ENCODE measurements at places on chromosomes 16 and 17.

GRCh38 chr17:36931096-36931696, 6.1 kb upstream of the LHX1 start:
- no peak for DNase-seq

GRCh38 chr16:56520251-56520577, 390 bp upstream of the BBS2 start:
- no peak for DNase-seq

GRCh38 chr16:50268352-50268751, 2.0 kb downstream of the ADCY7 start:
- no peak for DNase-seq

DNA sequence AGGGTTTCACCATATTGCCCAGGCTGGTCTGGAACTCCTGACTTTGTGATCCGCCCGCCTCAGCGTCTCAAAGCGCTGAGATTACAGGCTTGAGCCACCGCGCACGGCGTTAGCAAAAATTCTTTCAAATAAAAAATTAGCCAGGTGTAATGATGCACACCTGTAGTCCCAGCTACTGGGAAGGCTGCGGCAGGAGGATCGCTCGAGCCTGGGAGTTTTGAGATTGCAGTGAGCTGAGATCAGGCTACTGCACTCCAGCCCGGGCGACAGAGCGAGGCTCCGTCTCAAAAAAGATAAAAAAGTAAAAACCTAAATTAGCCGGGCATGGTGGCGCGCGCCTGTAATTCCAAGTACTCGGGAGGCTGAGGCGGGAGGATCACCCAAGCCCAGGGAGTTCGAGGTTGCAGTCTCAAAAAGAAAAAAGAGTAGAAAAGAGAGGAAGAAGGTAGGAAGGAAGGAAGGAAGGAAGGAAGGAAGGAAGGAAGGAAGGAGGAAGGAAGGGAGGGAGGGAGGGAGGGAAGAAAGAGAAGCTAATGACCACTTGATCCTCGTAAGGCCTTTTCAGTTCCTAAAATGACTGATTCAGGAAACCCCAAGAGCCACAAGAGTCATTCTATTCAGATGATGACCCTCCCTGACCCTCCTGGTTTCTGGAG, 59.2 kb downstream of the SRL start:
- DNase-seq, result no peak
